ENCODE measurements at places on chromosomes 6 and 20.

- peak; percentile 64 for DNase-seq
Measured at GRCh38 chr20:31722257-31723068, at the start of gene BCL2L1. BCL2L1 (minus strand) TSS chr20:31722868; CDS start chr20:31722218, 650 bp downstream.

DNA sequence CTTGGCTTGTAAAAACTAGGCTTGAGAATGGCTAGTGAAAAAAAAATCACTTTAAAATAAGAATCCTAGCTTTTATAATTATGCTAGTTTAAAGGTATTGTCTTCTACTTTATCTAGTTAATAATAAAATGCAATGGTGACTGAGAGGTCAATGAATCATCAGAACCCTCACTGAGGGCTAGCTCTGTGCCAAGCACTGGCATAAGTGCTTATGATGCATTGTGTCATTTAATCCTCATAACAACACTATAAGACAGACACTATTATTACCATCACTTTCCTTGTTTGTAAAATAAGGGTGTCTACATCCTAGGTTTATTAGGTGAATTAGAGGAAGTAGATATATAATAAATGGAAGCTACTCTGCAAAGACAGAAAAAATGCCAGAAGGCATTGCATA is 144.3 kb downstream of the F13A1 start:
- DNase-seq, result no peak

GRCh38 chr6:6414931-6415330 is 94.5 kb upstream of the F13A1 start:
- DNase-seq, result no peak

GRCh38 chr20:35490736-35491181 is 35.4 kb downstream of the CEP250 start:
- no peak for DNase-seq

DNA sequence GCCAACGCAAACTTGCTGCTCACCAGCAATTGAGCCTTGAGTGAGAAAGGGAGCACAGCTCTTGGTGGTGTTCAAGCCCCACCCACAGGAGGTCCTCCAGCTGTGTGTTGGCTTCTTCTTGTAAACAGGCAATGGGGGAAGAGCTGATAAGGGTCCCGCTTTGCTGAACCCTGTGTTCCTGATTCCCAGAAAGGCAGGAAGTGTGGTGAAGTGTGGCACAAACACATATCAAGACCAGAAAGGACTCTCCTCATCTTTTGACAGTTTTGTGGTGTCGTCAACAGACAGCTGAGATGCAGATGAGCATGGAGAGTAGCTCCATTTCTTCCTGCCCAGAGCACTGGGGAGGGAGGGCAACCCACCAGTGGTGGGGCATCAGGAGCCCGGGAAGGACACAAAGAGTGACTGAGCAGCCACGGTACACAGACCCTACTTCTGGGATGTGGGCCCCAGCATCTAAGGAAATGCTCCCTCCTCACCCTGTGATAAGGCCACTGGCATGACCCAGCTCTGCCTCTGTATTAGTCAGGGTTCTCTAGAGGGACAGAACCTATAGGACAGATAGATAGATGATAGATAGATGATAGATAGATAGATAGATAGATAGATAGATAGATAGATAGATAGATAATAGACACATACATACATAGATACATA is 188.9 kb upstream of the TAB2 start:
- DNase-seq, result no peak

DNA sequence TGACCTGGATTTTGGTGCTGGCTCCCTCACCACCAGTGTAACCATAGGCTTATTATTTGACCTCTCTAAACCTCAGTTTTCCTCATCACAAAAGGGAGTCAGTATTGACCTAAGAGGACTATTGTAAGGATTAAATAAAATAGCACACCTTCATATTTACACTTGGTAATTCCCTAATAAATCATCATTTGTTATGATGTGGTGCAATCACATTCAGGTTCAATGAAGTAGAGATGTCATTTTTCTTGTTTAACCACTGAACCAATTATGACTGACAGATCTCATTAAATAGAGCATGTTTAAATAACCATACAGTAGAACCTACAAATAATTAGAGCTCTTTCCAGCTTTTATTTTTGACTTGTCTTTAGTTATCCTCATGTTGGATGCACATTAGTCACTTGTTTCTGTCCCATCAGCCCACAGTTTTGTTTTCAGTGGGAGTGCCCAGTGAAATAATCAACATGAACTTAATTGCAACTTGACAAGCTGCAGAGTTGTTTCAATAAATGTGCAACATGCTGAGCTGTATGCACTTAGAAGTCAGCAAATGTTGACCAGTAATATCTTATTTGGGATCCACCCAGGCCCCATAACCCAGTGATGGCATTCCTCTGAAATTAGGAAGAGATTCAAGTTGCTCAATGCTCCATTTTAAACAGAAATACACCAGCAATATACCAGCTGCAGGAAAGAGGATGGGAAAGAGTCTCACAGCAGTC is 451.7 kb upstream of the MARCKS start:
- DNase-seq, result peak; percentile 88

GRCh38 chr6:3619201-3619600 is 132.3 kb downstream of the PXDC1 start:
- DNase-seq, result no peak

GRCh38 chr6:28945349-28945748 is 21.6 kb upstream of the TRIM27 start:
- no peak for DNase-seq

- no peak for DNase-seq
Measured at GRCh38 chr6:108768792-108769524, 79.3 kb upstream of the ARMC2 start.

GRCh38 chr6:7896465-7896987 is 14.1 kb downstream of the TXNDC5 start:
- no peak for DNase-seq

DNA sequence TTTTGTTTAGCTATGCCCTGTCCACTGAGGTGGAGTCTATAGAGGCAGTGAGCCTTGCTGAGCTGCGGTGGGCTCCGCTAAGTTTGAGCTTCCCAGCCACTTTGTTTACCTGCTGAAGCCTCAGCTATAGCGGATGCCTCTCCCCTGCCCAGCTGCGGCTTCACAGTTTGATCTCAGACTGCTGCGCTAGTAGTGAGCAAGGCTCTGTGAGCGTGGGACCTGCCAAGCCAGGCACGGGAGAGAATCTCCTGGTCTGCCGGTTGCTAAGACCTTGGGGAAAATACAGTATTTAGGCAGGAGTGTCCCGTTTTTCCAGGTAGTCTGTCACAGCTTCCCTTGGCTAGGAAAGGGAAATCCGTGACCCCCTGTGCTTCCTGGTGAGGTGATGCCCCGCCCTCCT is 138.4 kb downstream of the SMAP1 start:
- DNase-seq, result no peak

- DNase-seq, result no peak
Measured at GRCh38 chr20:12057778-12058177, 140.1 kb downstream of the BTBD3 start.

DNA sequence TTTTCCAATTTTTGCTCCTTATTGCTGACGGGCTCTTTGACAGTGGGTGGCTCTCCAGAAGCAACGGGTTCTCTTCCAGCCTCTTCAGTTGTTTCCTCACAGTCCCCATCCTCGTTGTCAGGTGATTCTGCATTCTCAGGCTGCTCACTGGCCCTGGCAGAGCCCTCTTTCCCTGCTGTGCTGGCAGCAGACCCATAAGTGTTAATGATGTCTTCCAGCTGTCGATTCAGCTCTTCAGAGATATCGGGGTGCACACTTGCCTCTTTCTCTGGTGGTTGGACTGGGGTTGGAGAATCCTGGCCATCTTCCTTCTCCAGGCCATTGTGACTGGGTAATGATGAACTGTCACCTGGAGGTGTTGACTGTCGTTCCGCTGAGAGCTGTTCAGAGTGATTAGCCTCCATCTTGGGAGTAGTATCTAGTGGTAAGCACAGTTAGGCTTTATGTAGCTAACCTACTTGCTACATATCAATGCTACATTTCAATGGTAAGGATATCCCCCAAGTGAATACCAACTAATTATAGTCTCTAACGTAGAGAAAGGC is 3.2 kb downstream of the TXLNB start:
- no peak for DNase-seq

- DNase-seq, result no peak
Measured at GRCh38 chr20:32664678-32665159, 9.0 kb downstream of the C20orf203 start.

DNA sequence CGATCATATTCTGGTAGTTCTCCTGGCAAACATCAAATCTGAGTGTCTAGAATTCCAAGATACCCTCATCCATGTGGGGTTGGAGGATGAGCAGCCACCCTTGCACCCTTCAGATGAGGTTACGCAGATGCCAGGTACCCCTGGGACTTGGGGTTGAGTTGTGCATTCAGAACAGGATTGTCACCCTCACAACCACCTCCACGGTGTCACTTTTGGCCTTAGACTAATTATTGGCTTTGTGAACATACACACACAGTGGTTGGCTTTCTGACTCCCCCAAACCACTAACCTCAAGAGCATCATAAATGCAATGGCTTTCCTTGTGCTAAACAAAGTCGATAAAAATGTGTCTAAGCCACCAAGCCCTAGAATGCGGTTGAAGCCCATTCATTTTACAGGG is 2.9 kb upstream of the F13A1 start:
- DNase-seq, result no peak

- DNase-seq, result no peak
Measured at GRCh38 chr6:36297511-36297910, 27.7 kb downstream of the PNPLA1 start.

- DNase-seq, result no peak
Measured at GRCh38 chr6:118722829-118723813, 71.7 kb upstream of the CEP85L start.

DNA sequence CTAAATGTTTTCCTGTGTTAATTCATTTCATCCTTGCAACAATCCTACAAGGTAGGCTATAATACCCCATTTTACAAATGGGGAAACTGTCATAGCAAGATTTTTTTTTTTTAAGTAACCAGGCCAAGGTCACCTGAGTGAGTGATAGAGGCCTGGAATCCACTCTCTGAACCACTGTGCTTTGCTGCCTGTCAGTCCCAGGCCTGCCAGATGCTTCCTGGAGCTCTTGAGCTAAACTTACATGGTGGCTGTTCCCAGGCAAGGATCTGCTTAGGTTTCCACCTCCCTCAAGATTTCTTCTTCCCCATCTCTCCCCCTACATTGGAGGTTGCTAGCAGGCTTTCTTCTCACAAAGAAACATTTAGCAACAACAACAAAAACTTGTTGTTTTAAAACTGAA is 32.7 kb upstream of the RNF8 start:
- no peak for DNase-seq

- no peak for DNase-seq
Measured at GRCh38 chr20:37513779-37514359, 7.2 kb upstream of the NNAT start.

GRCh38 chr6:149815788-149816187 is 48.4 kb downstream of the LRP11 start:
- DNase-seq, result no peak

- DNase-seq, result no peak
Measured at GRCh38 chr6:147207351-147207750, 3.1 kb downstream of the STXBP5 start.

GRCh38 chr20:59932616-59933295 is 681 bp downstream of the SYCP2 start:
- DNase-seq, result no peak

DNA sequence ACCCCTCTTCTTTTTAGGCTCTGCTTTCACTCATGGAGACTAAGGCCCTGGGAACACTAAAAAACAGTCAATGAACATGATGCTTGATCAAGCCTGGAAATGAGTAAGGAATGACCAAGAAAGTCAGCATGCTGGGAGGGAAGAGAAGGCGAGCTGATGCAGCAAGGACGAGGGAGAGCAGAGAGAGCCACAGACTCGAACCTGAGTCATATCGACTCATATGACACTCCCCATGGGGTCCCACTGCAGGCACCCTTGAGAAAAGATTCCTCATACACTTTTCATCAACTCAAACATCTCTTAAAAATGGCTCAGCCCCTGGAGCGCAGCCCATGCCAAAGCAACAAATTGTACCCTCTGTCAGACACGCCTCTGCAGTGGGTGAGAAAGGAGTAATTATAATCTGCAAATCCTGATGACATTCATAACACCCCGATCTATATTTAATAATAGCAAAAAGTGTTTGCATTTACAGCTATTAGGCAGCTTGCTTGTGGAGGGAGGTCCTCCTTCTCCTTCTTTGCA is 127.2 kb downstream of the F13A1 start:
- DNase-seq, result no peak

DNA sequence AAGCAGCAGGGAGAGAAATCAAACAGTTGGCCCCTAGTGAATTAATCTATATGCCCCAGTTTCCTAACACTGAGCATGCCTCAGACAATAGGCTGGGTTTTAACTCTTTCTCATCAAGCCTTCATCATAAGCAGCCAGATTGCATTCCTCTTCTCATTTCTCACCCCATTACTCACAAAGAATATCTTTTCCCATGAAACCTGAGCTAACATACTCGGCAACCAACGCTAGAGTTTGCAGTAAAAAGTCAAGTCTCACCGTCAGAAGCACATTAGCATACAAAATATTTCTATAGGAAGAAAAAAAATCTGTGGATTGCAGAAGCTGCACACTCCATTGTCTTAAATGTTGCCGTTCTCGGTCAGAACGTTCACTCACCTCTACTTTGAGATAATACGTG is 429.9 kb upstream of the ARID1B start:
- no peak for DNase-seq

- no peak for DNase-seq
Measured at GRCh38 chr6:75377386-75377785, 92.8 kb upstream of the TMEM30A start.

- DNase-seq, result no peak
Measured at GRCh38 chr20:49656304-49656703, 57.4 kb downstream of the B4GALT5 start.

DNA sequence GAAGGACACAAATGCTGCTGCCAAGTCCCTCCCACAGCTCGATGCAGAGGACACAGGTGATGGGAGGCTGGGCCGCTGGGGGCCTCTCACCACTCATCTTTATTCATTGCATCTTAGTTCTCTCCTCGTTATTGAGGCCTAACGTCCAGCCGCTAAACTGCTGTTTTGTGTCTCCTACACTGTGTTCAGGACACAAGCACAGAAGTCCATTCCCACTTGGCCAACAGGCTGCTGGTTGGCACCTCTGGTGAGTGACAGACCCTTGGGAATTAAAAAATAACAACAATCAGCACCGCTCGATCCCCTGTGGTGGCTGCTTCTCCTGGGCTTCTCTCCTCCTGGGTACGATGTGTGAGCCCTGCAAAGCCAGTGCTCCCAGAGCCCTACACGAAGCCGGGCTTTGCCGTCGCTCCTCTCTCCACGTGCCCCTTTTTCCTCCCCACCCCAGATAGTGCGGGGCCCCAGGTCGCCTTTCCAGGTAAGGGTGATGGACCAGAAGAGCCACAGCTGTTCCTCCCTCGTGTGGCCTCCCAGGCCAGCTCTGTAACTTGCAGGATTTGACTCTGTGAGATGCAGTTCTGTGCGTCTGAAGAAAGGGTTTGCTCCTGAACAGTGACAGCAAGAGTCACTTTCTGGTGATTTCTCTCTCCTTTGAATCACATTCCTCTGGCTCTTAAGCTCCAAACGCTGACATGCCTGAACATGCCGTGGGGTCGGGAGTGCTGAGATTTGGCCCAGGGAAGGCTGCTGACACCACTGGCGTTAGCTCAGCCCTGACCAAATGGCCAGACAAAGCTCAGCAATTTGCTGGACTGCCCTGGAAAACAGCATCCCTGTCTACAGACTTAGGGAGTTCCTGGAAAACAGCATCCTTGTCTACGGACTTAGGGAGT is 59.3 kb downstream of the DLL1 start:
- no peak for DNase-seq

All from NCI-H1417 treated with DMSO at 0.1 percent for 48 hours (cell line).